Stimulated activated CD4-positive, alpha-beta T cell treated with anti-CD3 and anti-CD28 coated beads, Interleukin-1b, Interleukin-23, amount 100 ng/mL, for 4 hours (primary cell): ENCODE measurements at places on chromosomes 11 and 22.

GRCh38 chr11:80849253-80849652, 1408.4 kb upstream of the TENM4 start:
- no peak for DNase-seq

- DNase-seq, result peak; percentile 43
Measured at GRCh38 chr22:39556970-39557841, 13.3 kb upstream of the CACNA1I start.

- DNase-seq, result peak; percentile 61
Measured at GRCh38 chr11:118342503-118343161, at the start of gene CD3D. TSS of gene CD3D (minus strand) at chr11:118342705. CDS start at chr11:118342607, 98 bp downstream.

- no peak for DNase-seq
Measured at GRCh38 chr22:24148266-24149197, 32.8 kb upstream of the SUSD2 start.

DNA sequence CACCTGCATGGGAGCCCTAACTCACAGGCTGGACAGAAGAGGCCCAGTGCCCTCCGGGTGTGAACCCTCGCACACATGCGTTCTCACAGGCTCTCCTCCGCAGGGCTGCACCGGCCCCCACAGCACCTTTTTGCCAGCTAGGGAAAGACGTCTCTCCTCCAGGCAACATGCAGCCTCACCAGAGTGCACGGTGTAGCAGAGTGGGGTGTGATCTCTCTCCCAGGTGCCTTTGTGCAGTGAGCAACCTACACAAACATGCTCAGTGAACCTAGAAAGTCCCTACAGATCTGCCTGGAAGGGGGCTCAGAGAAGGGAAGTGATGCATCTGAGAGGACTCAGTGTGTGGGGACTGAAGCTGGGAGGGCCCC, 3.7 kb upstream of the CARNS1 start:
- no peak for DNase-seq

- no peak for DNase-seq
Measured at GRCh38 chr11:16771350-16772140, 33.1 kb downstream of the C11orf58 start.

- no peak for DNase-seq
Measured at GRCh38 chr11:75603791-75604736, 42.0 kb downstream of the SERPINH1 start.

DNA sequence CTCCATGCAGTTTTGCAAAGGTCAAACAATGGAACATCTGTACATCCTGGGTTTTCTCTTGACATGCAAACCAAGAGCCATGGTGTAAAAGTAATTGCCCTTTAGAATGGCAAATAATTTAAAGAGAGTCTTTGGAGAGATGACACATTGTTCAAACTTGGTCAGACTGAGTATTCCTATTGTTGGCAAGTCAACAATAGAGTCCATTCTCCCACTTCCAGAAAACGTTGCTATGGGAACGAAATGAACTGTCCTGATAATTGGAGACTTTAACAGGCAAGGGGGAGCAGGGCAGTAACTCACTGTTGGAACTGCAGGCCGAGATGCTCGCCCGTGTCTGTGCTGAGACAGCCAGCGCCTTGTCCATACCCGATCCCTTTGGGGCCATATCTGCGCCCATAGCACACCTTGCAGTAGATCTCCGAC, 13.9 kb downstream of the CSRP3 start:
- no peak for DNase-seq

- DNase-seq, result no peak
Measured at GRCh38 chr11:130608287-130608686, 159.8 kb downstream of the ADAMTS15 start.

DNA sequence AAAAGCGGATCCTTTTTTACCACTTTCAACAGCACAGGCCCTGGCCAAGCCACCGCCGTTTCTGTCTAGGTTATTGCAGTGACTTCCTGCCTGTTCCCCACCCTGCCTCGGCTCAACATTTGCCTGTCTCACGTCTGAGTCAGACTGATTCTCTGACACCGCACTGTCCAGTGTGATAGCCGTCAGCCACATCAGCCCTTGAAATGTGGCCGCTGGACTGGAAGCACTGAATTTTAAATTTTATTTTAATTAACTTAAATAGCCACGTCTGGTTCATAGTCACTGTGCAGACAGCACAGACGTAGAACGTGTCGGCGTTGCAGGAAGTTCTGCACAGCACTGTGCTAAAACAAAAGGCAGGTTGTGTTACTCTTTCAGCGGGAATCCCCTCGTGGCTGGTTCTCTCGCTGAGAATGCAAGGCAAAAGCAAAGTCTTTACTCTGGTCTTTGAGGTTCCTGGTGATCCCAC, 56.3 kb upstream of the ADSL start:
- peak; percentile 46 for DNase-seq
